ENCODE measurements at places on chromosomes 1 and 21. TPM values are rescaled to one million over a fixed set of nuclear protein-coding genes. Genes with fewer than 3 reads are reported as not detected.

The TNFAIP8L2 gene
- total RNA-seq: 2.1 TPM

DNA sequence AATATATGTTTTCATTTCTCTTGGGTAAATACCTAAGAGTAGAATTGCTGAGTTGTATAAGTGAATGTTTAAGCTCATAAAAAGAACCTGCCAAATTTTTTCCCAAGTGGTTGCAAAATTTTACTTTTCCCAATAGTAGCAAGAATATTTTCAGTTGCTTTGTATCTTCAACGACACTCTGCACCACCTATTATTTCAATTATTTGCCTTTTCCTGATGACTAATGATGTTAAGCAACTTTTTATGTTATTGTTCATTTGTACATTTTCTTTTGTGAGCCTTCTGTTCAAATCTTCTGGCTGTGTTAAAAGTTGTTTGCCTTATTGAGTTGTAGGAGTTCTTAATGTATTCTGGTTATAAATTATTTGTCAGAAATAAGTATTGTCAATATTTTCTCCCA is 299.1 kb upstream of the NRIP1 start:
- DNase-seq: no peak

The CSRP1 gene
- total RNA-seq: 1,634 TPM

The VWA5B1 gene
- not detected for total RNA-seq

The HHIPL2 gene
- total RNA-seq: 2.3 TPM

Measured in prostate gland (tissue), 2 donors.